ENCODE measurements at places on chromosomes 1 and 21.

DNA sequence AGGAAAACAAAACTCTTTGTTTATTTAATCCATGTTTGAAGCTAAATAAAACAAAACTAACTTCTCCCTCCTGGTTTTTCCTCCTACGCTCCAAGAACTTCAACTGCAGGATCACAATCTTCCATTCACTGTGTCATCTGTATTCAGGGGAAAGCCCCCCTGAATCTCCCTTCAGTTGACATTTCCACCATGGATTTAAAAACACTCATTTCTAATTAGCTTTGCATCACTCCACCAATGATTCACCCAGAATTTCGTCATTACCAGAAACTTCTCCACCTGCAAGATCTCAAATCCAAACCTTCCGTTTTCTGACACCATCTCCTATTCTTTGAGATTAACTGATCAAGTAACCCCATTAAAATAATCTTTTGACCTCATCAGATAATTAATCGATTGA, 10.9 kb upstream of the RGS5 start:
- no peak for DNase-seq

- DNase-seq, result no peak
Observed at GRCh38 chr1:198778049-198778448, 139.2 kb downstream of the PTPRC start.

GRCh38 chr1:171983584-171983983, 142.3 kb downstream of the DNM3 start:
- DNase-seq, result no peak

DNA sequence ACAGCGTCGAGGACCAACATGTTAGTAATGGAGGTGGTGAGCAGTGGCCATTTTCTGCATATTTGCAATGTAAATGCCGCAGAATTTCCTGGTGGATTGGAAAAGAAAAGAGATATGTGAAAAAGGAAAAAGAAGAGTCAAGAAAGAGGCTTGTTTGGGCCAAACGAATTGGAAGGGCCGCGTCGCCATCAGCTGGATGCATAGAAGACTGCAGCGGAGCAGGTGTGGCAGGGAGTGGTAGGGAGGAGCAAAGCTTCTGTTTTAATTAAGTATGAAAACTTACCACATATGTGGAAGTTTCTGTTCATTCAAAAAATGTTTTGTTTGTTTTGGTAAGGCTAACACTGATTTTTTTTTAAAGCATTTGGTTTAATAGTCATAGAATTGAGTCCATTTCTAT, 690.7 kb downstream of the NCAM2 start:
- peak; percentile 39 for DNase-seq

GRCh38 chr1:240619906-240620621, 8.1 kb upstream of the GREM2 start:
- DNase-seq, result peak; percentile 91

DNA sequence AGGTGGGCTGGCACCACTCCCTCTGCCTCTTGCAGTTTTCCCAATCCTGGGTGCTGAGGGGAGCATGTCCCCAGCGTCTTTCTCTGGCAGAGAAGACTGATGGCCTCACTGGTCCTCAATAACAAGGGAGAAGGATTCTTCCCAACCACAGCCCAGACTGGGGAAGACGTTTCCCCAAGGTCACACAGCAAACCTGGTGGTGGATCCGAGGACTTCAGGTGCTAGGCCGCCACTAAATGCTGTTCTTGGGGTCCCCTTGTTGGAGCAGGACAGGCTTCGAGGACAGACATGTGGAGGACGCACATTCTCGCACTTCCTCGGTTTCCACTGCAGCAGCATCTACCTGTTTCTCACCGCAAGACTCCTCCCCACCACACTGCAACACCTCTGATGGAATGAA, 30.9 kb upstream of the PAX7 start:
- no peak for DNase-seq

DNA sequence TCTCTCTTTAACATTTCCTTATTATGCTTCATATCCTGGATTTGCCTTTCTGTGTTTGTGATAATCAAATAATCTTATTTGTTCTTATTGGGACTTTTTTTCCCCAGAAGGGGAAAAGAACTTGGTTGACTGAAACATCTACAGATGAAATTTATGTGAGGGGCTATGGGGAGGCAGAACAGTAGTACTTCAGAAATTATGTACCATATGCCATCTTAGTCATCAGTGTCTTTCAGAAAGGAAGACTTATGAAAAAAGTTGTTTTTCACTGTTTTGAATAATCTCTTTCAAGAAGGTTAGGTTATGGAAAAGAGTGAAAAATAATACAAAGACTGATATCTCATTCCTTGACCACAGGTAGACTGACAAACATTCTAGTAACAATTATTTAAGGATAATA, 30.2 kb upstream of the TRAF5 start:
- DNase-seq, result no peak

DNA sequence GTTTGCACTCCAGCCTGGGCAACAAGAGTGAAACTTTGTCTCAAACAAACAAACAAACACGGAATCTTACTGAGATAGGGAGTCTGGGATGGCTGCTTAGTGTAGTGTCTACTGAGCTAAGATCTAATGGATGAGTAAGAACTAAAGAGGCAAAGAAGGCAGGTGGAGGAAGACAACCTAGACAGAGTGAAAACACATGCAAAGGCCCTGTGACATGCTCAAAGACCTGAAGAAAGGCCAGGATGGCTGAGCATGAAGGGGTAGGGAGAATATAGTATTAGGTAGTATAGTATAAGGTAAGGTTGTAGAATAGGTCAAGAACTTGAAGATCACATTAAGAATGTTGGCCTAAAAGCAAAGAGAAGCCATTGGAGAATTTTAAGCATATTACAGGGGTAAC, 49.1 kb downstream of the MAP3K7CL start:
- no peak for DNase-seq

Data from glutamatergic neuron (in vitro differentiated cells).